MCF 10A (cell line): ENCODE measurements at places on chromosomes 7 and 10. TPM values are rescaled to one million over a fixed set of nuclear protein-coding genes. Genes with fewer than 3 reads are reported as not detected.

The GPR26 gene
- not detected in 2 replicates for total RNA-seq

The TMEM213 gene
- not detected in 2 replicates for total RNA-seq

The TBX20 gene
- total RNA-seq, result not detected in 2 replicates

The AOC1 gene
- total RNA-seq, result 0.23 TPM in 1 of 2 replicates, not detected in the other

The POU6F2 gene
- total RNA-seq, result 0.19 and 0.25 TPM in 2 replicates

The SNX10 gene
- total RNA-seq, result 7.1 and 8.0 TPM in 2 replicates

The RBP3 gene
- not detected in 2 replicates for total RNA-seq

The FAM13C gene
- total RNA-seq, result not detected in 2 replicates

The GALNT17 gene
- not detected in 2 replicates for total RNA-seq

The UPK3B gene
- 1.0 and 1.1 TPM in 2 replicates for total RNA-seq

The MAT1A gene
- total RNA-seq, result 0.26 TPM in 1 of 2 replicates, not detected in the other

The EN2 gene
- not detected in 2 replicates for total RNA-seq

The TMEM130 gene
- total RNA-seq, result not detected in 2 replicates

The TMEM273 gene
- total RNA-seq, result not detected in 2 replicates

The SPDYE5 gene
- 0.12 and 0.16 TPM in 2 replicates for total RNA-seq

The CARD11 gene
- total RNA-seq, result not detected in 2 replicates
